ENCODE measurements at places on chromosomes 7 and 10. TPM values are rescaled to one million over a fixed set of nuclear protein-coding genes. Genes with fewer than 3 reads are reported as not detected.

CPA2 gene
- total RNA-seq: not detected

CCDC6 gene
- total RNA-seq: 20.4 TPM

PFKFB3 gene
- total RNA-seq: 75.1 TPM

RTKN2 gene
- total RNA-seq: 3.6 TPM

TWIST1 gene
- not detected for total RNA-seq

SYCE1 gene
- 2.3 TPM for total RNA-seq

NKX6-2 gene
- total RNA-seq: not detected

HOXA2 gene
- total RNA-seq: not detected

GRCh38 chr7:2779051-2779450, 65.1 kb downstream of the GNA12 start:
- peaks cover 7% of the 10 kb centered on the region for H3K36me3 ChIP-seq
- H3K27ac ChIP-seq: no peak overlapping the region
- no peak overlapping the region for H3K4me3 ChIP-seq
- peaks cover 14% of the 10 kb centered on the region for H3K4me1 ChIP-seq
- H3K27me3 ChIP-seq: no peaks in the 10 kb centered on the region

GRCh38 chr10:815338-816090, 116.0 kb downstream of the LARP4B start:
- no peak overlapping the region for H3K4me3 ChIP-seq
- no peak overlapping the region for H3K27ac ChIP-seq
- H3K36me3 ChIP-seq: peaks cover 30% of the 10 kb centered on the region

- no peak overlapping the region for H3K4me3 ChIP-seq
- H3K4me1 ChIP-seq: peaks cover 2% of the 10 kb centered on the region
- no peaks in the 10 kb centered on the region for H3K36me3 ChIP-seq
Observed at GRCh38 chr7:155252892-155253501, 44.7 kb upstream of the INSIG1 start.

DNA sequence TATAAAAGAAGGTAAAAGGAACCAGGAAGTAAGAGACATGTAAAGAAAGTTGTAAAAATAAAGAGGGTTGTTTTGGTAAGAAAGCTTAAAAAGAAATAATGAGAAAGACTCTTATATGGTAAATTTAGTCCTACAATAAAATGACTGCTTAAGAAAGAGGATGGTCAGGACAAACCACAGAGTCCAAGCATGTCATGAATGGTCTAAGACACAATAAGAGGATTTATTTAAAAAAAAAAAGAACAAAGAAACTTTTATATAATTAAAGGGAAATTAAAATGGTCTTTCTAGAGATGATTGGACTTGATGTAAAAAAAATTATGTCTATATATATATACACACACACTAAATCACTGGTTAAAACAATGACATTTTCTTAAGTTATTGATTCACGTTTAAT, 18.2 kb downstream of the ATAD1 start:
- H3K27me3 ChIP-seq: no peaks in the 10 kb centered on the region
- no peak for DNase-seq
- H3K4me1 ChIP-seq: peaks cover 18% of the 10 kb centered on the region
- no peak overlapping the region for H3K27ac ChIP-seq
- peaks cover 62% of the 10 kb centered on the region for H3K36me3 ChIP-seq
- H3K4me3 ChIP-seq: no peak overlapping the region

- peaks cover 2% of the 10 kb centered on the region for H3K4me1 ChIP-seq
- no peak overlapping the region for H3K4me3 ChIP-seq
- DNase-seq: no peak
- H3K27ac ChIP-seq: no peak overlapping the region
Observed at GRCh38 chr7:95599069-95599468, 2.8 kb upstream of the PDK4 start.

DNA sequence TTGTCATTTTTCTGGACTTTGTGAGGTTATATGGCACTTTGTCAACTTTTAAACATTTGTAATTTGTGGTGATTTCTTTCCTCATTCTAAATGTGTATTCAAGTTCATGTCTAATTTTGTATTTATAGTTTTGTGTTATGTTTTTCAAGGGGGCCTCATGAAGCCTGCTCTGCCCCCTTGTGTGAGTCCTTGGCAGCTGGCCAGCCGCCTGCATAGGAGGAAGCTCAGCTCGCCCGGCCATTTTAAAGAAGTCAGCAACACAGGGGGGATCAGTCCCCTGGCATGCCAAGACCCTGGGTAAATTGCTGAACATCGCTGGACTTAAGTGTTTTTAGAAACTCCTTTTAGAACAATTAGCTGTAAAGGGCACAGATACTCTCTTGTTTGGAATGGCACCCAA, 123.0 kb downstream of the ANLN start:
- no peak overlapping the region for H3K27ac ChIP-seq
- no peak for DNase-seq
- H3K4me3 ChIP-seq: no peak overlapping the region
- peaks cover 11% of the 10 kb centered on the region for H3K4me1 ChIP-seq

DNA sequence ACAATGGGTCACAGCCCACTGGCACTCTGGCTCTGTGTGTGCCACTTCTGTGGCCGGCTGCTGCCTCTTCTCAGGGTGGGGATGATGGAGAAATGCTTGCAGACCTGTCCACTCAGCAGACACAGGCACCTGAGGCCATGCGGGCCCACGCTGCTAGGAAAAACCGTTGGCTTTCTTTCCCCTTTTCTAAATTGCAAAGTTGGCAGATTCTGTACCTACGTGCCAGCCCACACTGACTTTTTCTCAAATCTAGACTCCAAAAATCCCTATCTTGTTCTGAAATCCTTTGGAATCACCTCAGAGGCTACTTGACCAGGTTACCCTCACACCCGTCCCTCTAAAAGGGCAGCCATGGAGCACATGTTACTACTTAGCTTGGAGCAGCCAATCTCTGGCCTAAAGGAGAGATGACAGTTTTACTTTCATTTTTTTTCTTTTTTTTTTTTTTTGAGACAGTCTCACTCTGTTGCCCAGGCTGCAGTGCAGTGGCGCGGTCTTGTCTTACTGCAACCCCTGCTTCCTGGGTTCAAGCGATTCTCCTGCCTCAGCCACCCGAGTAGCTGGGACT, 99.4 kb downstream of the RNF216 start:
- peak overlapping the region; percentile 73 for H3K27ac ChIP-seq
- H3K36me3 ChIP-seq: peaks cover 26% of the 10 kb centered on the region
- H3K4me1 ChIP-seq: peaks cover 79% of the 10 kb centered on the region
- H3K27me3 ChIP-seq: no peaks in the 10 kb centered on the region
- no peak for DNase-seq
- H3K4me3 ChIP-seq: peak overlapping the region; percentile 36

DNA sequence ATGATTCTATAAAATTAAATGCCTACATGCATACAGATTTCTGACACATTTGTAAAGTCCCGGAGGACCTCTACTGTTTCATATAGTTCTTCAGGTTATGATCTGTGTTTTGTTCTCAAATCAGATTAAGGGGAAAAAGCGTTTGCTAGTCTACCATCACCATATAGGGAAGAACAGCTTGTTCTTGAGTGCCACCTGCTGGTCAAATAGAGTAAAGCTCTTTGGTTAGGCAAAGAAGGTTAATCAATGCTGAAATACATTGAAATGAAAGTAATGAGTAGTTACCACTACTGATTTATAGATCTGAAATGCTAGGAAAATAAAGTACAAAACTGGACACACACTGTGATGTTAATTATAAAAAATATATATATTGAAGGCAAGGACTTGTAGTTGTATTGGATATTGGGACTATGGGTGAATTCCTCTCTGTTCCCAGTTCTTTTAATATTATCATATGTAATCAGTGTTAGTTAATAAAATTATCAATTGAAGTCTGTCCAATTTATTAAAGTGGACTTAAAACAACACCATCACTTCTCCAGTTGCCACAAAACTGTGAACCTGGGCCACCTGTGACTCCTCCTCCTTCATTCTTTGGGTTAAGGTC, 72.6 kb upstream of the PDLIM1 start:
- H3K36me3 ChIP-seq: no peaks in the 10 kb centered on the region
- no peak for DNase-seq
- peaks cover 22% of the 10 kb centered on the region for H3K27me3 ChIP-seq

DNA sequence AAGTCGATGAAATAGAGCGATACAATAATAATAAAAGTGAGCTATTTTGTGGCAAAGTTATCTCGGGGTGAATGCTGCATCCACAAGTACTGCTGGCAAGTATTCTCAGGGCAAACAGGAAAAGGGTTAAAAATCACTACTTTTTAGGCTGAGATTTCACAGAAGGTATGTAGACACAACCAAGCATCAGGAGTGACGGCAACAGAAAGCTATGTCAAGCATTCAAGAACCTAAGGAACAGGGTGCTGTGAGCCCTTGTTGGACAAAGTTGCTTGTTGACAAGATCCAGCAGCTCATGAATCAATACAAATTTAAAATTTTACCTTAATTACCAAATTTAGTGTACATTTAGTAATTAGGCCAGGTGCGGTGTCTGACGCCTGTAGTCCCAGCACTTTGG, 41.2 kb upstream of the C1QL3 start:
- no peak overlapping the region for H3K4me3 ChIP-seq
- H3K27me3 ChIP-seq: no peaks in the 10 kb centered on the region
- peaks cover 3% of the 10 kb centered on the region for H3K4me1 ChIP-seq
- DNase-seq: no peak
- no peaks in the 10 kb centered on the region for H3K36me3 ChIP-seq
- no peak overlapping the region for H3K27ac ChIP-seq

DNA sequence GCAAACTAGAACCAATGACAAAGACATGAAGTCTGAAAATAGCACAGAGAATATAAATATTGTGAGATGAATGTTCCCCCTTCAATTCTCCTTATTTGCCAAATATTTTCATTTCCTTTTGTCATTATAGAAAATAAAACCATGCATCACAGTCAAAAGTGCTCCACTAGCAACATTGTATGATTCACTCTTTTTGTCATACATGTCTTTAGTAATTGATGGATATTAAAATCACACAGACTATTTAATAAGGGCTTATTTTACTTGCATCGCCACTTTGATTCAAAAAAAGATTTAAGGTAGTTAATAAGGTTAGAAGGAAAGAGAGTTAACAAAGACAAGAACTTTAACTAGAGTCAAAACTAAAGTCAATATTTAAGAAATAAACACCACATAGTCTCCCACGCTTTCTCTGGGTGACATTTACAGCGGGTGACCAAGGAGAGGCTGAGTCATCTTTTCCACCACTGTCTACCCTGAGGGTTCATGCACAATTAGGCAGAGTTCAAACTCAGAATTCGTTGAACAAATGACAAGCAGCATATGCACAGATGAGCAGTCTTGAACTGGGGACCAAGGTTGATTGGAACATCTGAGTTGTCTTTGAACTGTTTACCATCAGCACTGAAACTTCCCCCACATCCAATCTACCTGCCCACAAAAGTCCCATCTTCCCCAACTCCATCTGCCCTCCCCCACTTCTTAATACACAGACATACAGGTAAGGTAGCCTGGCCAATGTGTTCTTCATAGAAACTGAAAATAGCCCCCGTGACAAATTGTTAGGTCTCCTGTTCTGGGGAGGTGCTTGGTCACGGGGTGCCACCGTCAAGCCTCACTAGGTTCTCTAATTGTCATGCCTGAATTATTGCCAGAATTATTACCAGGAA, 42.5 kb downstream of the C7orf25 start:
- H3K27me3 ChIP-seq: peaks cover 2% of the 10 kb centered on the region
- no peak overlapping the region for H3K4me3 ChIP-seq
- peaks cover 11% of the 10 kb centered on the region for H3K4me1 ChIP-seq
- DNase-seq: no peak

DNA sequence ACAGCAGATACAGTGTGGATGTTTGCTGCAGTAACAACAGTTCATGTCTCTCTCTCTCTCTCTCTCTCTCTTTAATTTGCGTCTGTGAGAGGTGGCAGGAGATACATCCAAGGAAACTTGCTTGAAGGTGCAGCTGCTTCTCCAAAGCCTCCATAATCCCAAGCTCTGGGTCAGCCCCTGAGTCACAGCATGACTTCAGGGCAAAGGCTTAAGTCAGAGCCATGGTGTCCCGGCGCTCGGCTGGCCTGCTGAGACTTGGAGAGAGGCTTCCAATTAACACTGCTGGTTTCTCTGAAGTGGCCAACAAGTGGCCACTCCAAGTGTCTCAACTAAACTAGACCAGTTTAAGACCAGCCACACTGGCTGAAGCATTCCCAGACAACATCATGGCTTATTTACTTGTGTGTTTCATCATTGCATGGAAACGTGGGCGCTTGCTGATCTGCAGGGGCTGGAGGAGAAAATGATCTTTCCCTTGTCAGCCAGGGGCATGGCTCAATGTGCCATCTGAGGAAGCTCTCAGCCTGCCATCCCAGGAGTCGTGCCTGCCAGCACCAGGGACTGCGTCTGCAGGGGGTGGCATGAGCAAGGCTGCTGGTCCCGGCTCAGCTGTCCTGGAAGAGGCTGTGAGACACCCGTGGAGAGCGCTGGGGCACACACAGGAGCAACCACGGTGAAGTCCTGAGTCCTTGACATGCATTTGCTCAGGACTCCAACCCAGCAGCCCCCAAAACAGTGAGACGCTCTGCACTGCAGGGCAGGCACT, 254.2 kb downstream of the COBL start:
- H3K4me3 ChIP-seq: no peak overlapping the region
- no peak overlapping the region for H3K27ac ChIP-seq
- no peak for DNase-seq
- H3K27me3 ChIP-seq: no peaks in the 10 kb centered on the region
- no peaks in the 10 kb centered on the region for H3K36me3 ChIP-seq
- no peaks in the 10 kb centered on the region for H3K4me1 ChIP-seq

DNA sequence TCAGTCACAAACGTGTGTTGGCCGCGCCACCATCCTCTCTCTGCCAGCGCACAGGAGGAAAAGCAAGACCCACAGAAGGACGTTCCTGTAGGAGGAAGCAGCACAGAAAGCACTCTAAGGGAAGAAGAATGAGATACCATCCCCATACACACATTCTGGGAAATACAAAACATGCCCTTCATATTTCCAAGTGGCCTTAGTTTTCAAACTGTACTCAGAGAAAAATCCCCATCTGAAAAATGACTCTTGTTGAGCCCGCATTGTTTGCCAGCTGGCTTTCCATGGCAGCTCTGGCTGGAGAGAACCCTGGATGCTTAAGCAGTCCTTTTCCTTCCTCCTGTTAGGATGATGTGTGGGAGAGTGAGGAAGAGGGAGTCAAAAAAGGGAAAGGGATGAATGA, 33.1 kb downstream of the MTURN start:
- H3K27me3 ChIP-seq: peaks cover 2% of the 10 kb centered on the region
- peaks cover 17% of the 10 kb centered on the region for H3K4me1 ChIP-seq
- no peak for DNase-seq
- H3K27ac ChIP-seq: no peak overlapping the region
- no peak overlapping the region for H3K4me3 ChIP-seq
- H3K36me3 ChIP-seq: no peaks in the 10 kb centered on the region

GRCh38 chr7:101869901-101870290, 52.5 kb downstream of the CUX1 start:
- peaks cover 1% of the 10 kb centered on the region for H3K4me1 ChIP-seq
- H3K4me3 ChIP-seq: no peak overlapping the region
- DNase-seq: no peak
- no peak overlapping the region for H3K27ac ChIP-seq
- H3K36me3 ChIP-seq: no peaks in the 10 kb centered on the region
- no peaks in the 10 kb centered on the region for H3K27me3 ChIP-seq

- H3K4me3 ChIP-seq: no peak overlapping the region
- DNase-seq: no peak
- no peaks in the 10 kb centered on the region for H3K27me3 ChIP-seq
- H3K4me1 ChIP-seq: peaks cover 26% of the 10 kb centered on the region
- peaks cover 61% of the 10 kb centered on the region for H3K36me3 ChIP-seq
Observed at GRCh38 chr7:92785923-92786322, 50.5 kb downstream of the CDK6 start.
